ENCODE measurements at places on chromosomes 11 and 22.

DNA sequence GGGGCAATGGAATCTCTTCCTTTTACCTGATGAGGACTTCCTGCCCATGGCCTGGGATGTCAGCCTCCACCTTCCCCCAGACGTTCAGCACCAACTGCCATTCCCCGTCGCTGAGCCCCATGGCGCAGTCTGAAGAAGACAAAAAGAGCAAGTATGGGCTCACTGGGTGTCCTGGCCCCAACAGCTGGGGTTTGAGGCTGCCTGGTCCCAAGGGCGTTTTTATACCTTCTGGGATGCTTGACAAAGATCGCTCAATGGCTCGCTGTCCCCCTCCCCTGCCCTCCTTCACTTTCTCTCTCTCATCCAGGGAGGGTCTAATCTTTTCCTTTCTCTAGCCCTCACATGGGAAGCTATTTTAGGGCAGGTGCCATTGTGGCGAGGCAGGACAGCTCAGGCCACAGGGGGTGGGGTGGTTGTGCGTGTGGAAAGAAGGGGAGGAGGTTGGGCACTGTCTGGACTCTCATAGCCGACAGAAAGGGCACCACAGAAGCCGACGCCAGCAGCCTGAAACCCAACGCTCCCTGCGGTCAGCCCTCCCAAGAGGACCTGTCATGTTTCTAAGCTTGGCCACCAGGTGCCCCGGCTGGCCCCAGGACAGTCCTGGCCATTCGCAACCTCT, at the start of gene MB:
TSS of gene MB (minus strand) at position 193 of the 619 bp plus-strand sequence. CDS start at position 121, 72 bp downstream.
- no peak for DNase-seq

- peak; percentile 32 for DNase-seq
These were observed 95.8 kb downstream of the SWAP70 start for GRCh38 chr11:9759519-9760192.

GRCh38 chr11:127965939-127966668, 621.3 kb downstream of the ETS1 start:
- no peak for DNase-seq

- DNase-seq, result no peak
These were observed 53.4 kb upstream of the SPATA19 start for GRCh38 chr11:133898770-133899115.

- DNase-seq, result no peak
These were observed 447.7 kb downstream of the TBC1D22A start for GRCh38 chr22:47210112-47210657.

GRCh38 chr22:39253435-39254070, 8.8 kb upstream of the PDGFB start:
- no peak for DNase-seq

GRCh38 chr11:69828276-69828970, 9.2 kb upstream of the FGF3 start:
- no peak for DNase-seq

- DNase-seq, result no peak
These were observed 38.0 kb upstream of the GALNT18 start for GRCh38 chr11:11659567-11660362.

DNA sequence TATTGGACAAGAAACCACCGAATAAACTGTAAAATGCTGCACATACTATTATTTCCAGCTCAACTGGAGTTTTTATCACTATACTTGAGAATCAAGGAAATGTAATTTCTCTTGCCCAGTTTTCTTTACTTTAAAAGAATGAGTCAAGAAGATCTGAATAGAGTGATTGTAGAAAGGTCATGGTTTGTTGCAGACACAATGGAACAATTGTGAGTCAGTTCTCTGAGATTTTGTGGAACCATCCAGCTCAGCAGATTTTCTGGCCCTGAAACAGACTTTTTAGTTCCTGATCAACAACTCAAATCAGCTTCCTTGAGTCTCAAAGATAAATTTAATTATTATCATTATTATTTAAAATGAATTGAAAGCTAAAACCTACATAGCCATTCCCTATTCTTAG, 1.3 kb downstream of the TCN1 start:
- no peak for DNase-seq

GRCh38 chr11:113505541-113506375, 30.6 kb upstream of the DRD2 start:
- no peak for DNase-seq

- no peak for DNase-seq
These were observed 39.8 kb upstream of the CD82 start for GRCh38 chr11:44525473-44526252.

DNA sequence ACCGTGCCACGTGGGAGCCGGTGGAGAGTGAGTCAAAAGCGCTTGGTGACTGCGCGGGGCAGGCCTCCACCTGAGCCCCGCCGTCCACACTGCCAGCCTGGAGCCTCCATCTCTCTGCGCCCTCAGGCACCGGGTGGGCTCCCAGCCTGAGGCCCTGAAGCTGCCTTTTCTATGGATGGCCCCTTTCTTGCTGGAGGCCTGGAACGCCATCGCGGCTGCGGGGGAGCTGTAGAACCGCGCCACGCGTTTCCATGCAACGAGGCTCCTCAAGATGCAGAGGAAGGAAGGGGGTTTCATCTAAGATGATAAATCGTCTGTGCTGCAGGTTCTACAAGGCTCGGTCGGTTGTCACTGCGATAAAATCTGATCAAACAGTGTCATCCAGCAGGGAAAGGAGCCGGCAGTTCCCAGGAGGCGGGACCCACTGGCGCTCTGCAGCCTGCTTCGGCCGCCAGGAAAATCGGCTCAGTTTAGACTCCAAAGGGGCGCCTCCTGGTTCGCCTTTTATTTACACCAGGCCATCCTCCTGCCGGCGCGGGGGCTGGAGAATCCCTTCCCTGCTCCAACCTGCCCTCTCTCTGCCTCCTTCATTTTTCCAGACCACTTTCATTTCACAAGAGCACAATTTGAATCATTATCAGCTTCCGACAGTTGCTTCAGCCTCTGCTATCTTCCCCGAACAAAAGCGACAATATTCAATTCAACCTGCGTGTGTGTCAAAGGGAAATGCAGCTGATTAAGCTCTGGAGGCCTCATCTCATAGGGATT, 624.4 kb downstream of the BRD1 start:
- no peak for DNase-seq

DNA sequence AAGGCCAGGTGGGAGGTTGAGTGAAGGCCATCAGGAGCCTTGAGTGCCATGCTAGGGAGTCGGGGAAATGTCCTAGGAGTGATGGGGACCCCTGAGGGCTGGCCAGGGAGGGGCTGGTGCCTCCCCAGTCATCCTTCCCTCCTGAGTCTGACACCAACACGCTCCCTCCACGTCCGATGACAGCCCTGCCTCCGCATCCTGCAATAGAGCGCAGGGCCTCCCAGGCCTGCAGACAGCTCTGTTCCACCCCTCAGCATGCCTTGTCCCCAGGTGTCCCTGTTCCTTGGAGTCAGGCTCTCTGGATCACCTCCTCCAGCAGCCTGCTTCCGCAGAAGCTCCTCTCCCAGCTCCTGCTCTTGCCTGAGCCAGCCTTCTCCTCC, 3.1 kb downstream of the RAC2 start:
- DNase-seq, result no peak

DNA sequence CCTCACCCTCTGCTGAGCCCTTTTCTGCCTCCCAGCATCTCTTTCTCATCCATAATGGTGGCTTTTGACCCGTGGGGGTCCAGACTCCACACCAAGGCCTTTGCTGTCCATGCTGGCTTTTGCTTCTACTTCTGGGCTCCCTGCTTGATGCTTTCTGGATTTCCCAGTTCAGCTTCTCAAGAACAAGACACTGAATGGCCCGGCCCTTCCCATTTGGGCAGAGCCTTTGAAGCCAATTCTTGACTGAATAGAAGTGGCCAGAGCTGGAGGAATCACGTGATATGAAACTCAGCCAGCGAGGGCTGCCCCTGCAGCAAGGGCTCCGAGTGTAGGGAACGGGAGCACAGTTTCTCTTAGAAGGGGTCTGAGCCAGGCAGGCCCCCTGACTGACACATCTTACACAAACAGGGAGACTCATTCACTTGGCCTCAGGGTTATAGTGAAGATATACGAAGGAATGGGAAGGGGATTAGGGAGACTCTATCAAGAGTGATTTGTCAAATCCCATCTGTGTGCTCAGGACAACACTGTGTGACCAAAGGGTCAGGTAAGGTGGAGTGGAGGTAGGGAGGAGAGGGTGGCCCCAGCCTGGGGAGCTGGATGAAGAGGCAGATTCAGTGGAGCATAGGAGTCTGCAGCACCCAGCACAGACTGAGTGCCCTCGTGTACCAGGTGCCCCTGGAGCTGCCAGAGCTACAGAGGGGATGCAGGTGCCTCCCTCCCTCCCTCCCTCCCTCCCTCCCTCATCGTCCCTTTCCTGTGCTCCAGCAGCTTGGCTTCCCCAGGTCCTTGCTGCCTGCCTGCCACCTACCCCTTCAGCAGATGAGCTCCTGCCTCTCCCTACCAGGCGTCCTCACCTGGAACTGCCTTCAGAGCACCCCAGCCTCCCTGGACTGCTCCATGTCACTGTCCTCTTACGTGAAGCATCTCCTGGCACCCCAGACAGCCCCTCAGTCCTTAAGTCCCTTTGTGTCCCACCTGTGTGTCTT, 106.0 kb downstream of the TRIM29 start:
- no peak for DNase-seq

- no peak for DNase-seq
These were observed 2.4 kb upstream of the CTSD start for GRCh38 chr11:1765871-1766718.

GRCh38 chr11:5604896-5605295, 8.5 kb downstream of the TRIM6 start:
- DNase-seq, result no peak

- no peak for DNase-seq
These were observed 438.0 kb downstream of the KCNA4 start for GRCh38 chr11:29578806-29579205.

DNA sequence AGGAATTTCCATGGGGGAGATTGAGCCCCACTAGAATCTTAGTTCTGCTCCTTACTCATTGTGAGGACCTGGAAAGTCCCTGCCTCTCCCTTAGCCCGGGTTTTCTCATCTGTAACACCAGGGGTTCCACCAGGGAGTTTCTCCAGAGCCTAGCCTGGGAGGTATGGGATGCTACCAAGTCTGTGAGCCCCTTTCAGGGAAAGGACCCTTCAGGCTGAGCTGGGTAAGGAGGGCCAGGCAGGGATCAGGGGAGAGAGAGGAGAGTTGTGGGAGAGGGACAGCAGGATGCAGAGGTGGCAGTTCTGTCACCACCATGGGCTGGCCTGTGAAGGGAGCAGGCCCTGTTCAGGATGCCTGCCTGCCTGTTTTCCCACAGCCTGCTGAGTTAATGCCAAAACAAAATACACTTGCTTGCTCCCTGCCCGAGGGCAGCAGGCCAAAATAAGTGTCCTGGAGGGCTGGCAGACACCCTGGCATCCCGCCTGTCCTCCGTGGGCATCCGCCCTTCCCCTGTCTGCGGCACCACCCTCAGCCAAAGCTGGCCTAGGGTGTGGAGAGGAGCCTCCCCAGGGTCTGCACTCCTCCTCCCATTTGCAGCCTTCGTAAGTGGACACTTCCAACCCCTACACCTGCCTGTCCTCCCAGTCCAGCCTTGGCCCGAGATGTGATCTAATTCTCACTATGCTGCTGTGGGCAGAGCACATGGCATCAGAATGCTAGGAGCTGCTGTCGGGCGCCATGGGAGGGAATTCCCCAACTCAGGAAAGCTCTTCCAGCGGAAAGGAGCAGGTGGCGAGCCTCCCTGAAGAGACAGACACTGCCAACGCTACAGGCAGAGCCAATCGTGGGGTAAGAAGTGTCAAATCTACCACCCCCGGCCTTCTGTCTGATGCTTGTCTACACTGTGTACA, 5.9 kb upstream of the FCHSD2 start:
- DNase-seq, result no peak

DNA sequence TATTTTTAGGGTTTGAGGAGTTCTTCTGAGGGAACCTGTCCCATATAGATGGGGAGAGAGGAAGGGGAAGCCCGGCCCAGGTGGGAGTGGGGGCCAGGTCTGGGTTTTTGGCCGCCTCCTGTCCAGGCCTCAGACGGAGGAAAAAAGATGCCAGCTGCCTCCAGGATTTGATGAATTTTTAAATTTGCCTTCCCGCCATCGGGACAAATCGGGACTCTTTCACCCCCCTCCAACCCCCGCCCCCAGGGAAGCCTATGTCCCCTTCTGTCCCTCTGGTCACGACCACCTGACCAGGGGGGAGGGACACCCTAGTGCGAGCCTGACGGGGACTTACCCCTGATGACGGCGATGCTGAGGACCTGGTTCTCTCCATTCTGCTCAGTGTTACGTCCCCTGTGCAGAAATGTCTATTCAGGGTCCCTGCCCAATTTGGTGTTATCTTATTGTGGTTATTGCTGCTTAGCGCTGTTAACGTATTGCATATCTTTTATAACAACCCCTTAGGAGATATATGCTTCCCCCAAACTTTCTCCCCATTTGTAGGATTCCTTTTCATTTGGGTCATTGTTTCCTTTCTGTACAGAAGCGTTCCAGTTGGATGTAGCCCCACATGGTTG, 115.9 kb upstream of the GRK3 start:
- DNase-seq, result no peak

DNA sequence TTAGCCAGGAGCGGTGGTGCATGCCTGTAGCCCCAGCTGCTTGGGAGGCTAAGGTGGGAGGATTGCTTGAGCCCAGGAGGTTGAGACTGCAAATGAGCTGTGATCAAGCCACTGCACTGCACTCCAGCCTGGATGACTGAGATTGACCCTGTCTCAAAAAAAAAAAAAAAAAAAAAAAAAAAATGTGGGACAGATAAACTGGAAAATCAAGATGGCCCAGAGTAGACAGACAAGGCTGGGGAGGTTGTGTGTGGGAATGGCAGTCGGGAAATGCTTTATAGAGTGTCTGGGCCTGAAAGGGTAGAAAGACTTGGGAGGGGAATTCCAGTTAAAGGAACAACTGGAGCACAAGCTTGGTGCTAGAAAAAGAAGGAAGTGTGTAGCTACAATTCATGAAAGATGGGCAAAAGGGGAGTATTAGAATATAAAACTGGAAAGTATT, 18.2 kb upstream of the WDR74 start:
- no peak for DNase-seq

DNA sequence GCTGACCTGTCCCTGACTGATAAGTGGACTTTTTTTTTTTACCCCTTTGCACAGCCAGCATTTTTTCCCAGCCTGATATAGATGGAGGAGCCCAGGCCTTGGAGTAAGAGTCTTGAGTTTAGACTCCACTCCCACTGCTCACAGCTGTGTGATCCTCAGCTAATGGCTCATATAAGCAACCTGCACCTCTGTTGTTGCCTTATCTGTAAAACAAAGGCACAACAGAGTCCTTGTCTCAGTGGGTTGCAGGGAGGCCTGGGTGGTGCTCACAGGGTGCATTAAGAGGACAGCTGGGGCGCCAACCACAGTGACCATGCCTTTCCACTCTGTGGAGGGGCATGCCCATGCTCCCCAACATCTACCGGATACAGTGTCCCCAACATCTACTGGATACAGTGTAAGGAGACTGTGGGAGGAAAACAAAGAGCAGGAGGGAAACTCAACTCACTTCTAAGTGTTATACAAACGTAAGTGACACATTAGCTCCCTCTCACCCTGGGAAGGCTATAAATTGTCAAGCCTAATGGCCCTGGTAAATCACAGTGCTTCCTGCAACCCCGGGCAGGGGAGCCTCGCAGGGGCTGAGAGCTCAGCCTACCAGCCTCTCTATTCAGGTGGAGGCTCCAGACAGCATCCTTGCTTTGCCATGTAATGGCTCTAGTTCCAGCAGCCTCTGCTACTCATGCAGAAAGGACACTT, 109.5 kb downstream of the TENM4 start:
- DNase-seq, result no peak

- no peak for DNase-seq
These were observed 12.7 kb downstream of the DCHS1 start for GRCh38 chr11:6642957-6643356.

Data from CD4-positive, alpha-beta T cell (primary cell).